NCI-H345 (cell line): ENCODE measurements at places on chromosomes 4 and X.

DNA sequence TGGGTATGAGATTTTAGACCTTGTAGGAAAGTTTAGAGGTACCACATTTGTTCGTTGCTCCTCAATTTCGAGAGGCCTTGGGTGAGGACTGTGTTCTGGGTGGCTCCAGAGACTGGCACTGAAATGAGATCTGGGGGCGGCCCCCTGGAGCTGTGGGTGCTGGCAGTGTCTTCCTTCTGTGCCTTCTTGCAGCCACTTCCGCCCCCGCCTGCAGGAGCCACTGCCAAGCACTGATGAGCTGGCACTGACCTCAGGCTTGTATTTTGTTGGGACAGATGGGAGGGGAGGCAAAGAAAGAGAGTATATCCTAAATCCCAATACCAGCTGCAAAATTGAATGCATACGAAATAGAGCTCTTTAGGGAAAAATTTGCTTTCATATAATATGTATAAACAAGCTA, 64.5 kb upstream of the CLDN34 start:
- no peak for DNase-seq

DNA sequence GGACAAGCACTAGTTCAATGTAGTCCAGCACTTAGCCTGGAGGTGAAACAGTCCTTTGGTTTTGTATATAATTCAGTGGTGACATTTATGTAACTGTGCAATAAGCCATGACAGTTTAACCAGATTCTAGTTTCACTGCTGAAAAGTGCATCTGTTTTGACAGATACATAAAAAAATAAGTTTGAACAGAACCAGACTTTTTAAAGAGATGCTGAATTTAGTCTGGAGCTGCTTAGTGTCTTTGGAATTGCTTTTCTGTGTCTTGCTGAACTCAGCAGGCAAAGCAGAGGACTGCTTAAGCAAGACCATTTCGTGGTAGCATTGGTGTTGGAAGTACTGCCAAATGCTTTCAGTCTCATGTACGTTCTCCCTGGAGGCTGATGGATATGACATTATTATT, 393.5 kb downstream of the MAPK10 start:
- DNase-seq: no peak

- DNase-seq: no peak
Observed at GRCh38 chr4:113869743-113870375, 108.3 kb upstream of the CAMK2D start.

- no peak for DNase-seq
Observed at GRCh38 chr4:38189445-38189844, 229.2 kb downstream of the PTTG2 start.

DNA sequence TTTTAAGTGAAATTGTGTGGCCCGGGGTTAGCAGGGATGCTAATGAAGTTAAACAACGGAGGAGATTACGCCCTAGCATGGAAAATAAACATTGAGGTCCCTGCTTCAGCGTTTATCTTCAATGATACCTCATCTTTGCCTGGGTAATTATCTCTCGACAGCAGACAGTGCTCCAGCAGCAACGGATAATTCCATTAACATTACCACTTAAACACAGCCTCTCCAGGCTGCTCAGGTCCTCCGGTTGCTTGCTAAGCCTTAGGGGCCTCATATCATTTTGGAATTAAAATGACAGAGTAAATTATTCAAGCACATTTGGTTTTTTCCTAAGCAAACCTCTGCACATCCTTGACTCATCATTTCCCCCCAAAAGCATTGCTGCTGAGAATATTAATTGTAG, 281.5 kb upstream of the KLF3 start:
- peak; percentile 33 for DNase-seq

- no peak for DNase-seq
Observed at GRCh38 chr4:14059006-14059405, 431.5 kb upstream of the BOD1L1 start.

- DNase-seq: no peak
Observed at GRCh38 chr4:97774347-97774989, 368.8 kb downstream of the STPG2 start.

GRCh38 chr4:37225778-37226177, 18.8 kb upstream of the NWD2 start:
- no peak for DNase-seq

DNA sequence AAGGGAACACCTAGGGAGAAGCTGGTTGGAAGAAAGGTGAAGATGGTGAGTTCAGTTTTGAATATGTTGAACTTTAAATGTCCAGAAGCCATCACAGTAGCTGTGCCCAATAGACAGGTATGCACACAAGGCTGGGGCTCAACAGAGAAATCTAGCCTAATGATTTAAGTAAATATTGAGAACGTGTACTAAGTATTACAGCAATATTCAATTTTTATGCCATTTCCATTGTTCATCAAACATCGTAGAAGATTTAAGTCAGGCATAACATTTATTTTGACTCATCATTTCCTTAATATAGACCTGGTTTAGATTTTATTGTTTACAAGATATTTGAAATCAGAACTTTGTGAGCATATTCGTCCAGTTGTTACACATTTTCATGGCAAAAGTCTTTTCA, 116.4 kb downstream of the HPGD start:
- DNase-seq: no peak

DNA sequence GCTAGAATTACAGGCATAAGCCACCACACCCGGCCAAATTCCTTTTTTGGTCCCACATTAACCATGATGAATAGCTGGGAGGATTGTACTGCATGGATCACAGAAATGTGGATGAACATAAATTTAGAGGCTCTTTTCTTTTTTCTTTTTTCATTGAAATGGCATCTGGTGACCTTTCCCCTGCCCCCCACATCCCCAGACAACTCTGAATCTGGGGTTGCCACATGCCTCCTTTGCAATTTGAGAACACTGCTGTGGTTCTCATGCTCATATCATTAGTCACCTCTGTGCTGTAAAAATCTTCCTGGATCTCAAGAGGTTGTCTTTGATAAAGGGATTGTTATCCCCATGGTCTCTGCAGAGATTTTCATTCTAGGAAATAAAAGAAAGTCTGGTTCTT, 22.8 kb upstream of the FMR1NB start:
- no peak for DNase-seq

- peak; percentile 5 for DNase-seq
Observed at GRCh38 chr4:151276787-151277562, at the start of gene PRSS48. Gene PRSS48, plus strand, starts transcription at chr4:151277161. Its CDS starts 12 bp downstream, at chr4:151277173.

GRCh38 chrX:136674270-136674985, 26.5 kb downstream of the CD40LG start:
- DNase-seq: no peak

DNA sequence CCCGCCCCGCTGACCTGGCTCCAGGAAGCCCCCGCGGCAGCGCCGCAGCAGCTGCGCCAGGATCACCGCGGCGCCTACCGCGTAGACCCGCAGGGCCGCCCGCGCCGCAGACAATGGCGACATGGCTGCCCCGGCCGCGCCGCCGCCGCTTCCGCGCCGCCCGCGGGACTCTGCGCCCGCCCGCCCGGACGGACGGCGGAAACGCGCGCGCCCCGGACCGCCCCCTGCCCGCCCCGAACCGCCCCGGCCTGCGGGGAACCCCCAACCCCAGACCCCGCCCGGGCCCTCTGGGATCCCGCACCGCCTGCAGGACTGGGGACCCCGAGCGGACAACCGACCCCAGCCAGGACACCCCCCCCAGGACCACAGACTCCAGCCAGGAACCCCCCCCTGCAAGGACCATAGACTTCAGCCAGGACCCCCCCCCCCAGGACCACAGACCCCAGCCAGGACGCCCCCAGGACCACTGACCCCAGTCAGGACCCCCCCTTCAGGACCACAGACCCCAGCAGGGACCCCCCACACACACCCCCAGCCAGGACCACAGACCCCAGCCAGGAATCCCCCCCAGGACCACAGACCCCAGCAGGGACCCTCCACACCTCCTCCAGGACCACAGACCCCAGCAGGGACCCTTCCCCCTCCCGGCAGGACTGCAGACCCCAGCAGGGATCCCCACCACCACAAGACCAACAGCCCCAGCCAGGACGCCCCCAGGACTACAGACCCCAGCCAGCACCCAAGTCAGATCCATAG, at the start of the genes DHRSX and ZBED1:
DHRSX (minus strand) TSS at position 174 of the 756 bp plus-strand sequence; CDS start at position 123, 51 bp downstream.
ZBED1 (minus strand) TSS at position 174 of the 756 bp plus-strand sequence. CDS start 10,257 bp downstream, outside the sequence.
- DNase-seq: no peak

DNA sequence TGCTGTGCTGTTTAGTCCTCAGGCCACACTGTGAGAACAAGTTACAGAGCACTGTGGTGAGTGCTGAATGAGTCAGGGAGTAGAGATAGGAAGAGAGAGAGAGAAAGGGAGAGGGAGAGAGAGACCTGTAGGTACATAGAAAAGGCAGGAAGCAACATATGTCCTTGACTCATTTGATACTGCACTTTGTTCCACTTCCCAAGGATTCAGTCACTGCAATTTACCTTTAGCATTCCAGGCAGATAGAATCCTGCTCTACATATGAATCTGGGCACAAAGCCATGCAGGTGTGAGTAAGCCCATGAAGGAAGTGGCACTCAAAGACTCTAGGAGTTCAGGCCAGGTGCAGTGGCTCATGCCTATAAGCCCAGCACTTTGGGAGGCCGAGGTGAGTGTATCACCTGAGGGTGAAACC, 1.0 kb upstream of the DAPP1 start:
- DNase-seq: peak; percentile 78

DNA sequence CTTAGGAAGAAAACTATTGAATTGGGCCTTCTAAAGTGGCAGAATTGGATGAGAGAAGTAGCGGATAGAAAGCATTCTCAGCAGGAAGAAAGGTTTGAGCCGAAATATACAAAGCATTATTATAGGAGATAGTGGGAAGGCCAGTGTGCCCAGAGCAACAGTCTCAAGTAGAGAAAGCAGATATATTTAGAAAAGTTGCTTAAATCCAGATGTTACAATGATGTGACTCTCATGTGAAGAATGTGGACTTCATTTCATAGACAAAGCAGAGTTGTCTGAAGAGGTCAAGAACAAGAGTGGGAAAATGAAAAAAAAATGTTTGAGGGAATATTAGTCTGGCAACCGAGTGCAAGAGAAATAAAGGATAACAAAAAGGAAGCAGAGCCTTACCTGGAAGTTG, 66.9 kb downstream of the SYNPO2 start:
- no peak for DNase-seq

- no peak for DNase-seq
Observed at GRCh38 chr4:83858131-83858530, 322.2 kb downstream of the GPAT3 start.

DNA sequence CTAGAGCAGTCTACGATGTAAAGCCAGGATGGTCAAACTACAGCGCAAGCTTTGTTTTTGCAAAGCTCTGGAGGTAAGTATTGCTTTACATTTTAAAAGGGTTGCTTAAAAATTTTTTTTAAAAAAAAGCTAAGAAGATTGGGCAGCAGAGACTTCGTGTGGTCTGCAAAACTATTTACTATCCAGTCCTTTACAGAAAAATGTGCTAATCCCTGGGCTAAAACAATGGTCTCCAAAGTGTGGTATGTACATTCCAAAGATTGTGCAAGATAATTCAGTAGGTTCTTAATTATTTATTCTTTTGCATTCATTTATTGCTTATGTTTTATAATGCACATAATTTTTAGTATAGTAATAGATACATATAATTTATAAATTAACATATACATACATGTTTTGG, 113.2 kb downstream of the MFAP3L start:
- DNase-seq: no peak

DNA sequence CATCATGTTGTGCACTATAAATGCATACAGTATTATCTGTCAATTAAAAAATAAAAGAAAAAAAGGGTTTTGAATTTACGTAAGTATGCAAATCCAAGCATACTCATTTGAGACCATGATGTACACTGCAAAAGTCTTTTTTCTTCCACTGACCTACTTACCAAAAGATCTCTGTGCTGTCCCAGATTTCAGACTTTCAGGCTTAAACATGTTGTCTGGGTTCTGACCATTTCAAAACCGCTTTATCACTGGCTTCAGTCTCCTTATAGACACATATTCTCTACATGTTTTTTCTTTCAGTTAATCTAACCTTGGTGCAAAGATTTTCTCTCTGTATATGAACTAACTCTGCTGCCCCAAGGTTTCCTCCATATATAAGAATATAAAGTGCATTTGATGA, 58.6 kb upstream of the CXCL8 start:
- DNase-seq: no peak

DNA sequence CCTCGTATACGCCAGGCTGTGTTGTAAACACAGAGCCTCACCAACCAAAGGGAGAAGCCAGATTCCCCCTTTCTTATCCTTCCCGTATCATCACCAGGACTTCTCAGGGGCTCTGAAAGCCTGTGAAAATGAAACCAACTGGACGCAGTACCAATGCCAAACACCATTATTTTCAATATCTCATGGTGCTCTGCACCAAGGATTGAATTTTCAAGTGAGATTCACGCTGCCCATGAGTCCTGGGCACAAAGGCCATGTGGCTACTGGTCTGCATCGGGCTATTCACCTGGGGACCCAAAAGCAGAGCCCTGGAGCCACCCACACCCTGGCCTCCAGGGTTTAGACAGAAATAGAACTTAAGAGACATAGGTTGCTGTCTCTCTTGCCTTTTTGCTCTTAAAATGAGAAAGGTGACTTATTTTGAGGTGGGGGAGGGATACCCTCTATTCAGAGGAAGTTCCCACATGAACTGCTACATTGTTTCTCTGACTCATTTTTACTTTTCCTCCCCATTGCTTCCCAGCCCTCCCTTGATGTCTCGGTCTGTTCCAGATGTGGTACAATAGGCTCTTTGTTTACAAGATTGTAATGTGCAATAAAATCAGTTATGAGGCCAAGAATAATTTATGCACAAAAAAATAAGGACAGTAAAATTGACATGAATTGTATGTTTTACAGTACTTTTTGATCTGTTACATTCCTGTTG, 55.4 kb downstream of the MAML3 start:
- DNase-seq: no peak

GRCh38 chrX:23008431-23009099, 8.8 kb downstream of the DDX53 start:
- peak; percentile 3 for DNase-seq

DNA sequence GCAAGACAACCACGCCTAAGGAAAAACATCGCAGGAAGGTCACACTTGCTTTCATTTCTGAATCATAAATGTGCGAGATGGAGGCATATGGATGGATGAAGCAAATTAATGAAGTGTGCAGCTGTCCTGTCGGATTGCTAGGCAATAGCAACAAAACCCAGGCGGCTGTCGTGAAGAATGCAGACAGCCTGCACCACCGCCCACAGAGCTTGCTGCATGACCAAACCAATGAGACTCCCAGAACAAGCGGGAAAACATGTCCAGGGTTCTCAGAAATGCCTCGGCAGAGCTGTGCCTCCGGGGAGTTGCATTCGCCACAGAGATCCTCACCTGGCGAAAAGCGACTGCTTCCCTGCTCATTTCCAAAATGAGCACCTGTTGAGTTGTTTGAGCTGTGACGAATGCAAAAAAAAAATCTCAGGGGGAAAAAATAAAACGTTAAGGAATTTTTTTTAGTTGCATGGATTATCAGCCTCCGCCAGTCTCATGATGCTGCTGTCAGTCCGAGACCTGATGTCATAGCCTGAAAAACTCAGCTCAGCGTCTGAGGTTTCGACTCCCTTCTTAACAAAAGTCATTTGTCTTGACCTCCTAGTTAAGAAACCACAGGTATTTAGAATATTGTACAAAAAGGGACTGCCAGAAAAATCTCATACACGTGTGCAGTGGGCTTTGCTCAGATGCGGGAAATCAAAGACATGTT, 155.5 kb upstream of the MXRA5 start:
- DNase-seq: no peak

DNA sequence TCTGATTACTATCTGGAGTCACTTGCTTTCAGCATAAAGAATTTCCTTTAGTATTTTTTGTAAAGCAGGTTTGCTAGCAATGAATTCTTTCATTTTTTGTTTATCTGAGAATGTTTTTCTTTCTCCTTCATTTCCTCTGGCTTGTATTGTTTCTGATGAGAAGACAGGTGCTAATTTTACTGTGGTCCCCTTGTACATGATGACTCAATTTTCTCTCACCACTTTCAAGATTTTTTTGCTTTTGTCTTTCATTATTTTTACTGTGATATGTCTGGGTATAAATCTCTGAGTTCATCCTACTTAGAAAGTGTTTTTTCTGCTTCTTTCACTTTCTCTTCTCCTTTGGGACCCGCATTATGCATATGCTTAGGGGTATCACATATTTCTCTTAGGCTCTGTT, 62.6 kb downstream of the PKD2 start:
- DNase-seq: no peak
